ENCODE measurements at places on chromosomes 1 and 21.

DNA sequence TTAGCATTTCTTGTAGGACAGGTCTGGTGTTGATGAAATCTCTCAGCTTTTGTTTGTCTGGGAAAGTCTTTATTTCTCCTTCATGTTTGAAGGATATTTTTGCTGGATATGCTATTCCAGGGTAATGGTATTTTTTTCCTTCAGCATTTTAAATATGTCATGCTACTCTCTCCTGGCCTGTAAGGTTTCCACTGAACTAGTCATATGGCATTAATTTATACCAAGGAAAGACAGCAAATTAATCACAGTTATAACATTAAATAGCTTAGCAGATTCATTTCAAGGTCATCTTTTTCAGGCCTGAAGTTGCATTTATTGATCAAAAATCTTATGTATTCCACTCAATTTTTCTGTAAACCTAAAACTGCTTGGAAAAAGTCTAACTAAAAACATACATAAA lies 54.9 kb downstream of the AK5 start:
- no peak for DNase-seq

- DNase-seq: no peak
Measured at GRCh38 chr1:83807821-83808220, 191.1 kb downstream of the TTLL7 start.

- DNase-seq: no peak
Measured at GRCh38 chr1:165284454-165284853, 72.1 kb downstream of the LMX1A start.

- no peak for DNase-seq
Measured at GRCh38 chr1:13945856-13946255, 245.9 kb downstream of the PRDM2 start.

DNA sequence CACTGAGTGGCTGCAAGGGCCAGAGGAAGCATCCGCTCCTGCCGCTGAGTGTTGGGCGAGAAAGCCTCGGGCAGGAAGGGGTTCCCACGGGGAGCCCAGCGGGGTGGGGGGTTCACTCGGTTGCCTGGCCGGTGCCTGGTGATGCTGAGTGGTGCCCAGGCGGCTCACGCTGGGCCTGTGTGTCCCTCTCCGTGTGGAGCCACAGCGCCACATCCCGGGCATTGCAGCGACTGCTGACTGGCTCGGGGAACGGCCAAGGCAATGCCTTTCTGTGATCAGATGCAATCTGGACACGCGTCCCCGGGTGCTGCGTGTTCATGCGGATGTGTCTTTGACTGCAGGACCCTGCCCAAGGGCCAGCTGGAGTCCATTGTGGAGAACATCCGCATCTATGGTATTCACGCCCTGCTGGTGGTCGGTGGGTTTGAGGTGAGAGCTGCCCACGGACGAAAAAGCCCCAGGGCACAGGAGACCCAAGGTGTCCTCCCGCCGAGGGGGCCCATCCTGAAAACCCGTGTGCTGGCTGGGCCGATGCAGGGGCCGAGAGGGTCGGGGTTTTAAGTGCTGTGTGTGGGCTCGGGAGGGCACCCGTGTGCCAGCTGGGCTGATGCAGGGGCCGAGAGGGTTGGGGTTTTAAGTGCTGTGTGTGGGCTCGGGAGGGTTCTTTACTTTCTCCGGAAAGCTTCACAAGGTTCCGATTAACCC lies 16.4 kb downstream of the CFAP410 start:
- DNase-seq: no peak

- no peak for DNase-seq
Measured at GRCh38 chr1:167056529-167057231, 33.5 kb downstream of the GPA33 start.

GRCh38 chr1:170698301-170699275 lies 34.7 kb downstream of the PRRX1 start:
- DNase-seq: no peak

DNA sequence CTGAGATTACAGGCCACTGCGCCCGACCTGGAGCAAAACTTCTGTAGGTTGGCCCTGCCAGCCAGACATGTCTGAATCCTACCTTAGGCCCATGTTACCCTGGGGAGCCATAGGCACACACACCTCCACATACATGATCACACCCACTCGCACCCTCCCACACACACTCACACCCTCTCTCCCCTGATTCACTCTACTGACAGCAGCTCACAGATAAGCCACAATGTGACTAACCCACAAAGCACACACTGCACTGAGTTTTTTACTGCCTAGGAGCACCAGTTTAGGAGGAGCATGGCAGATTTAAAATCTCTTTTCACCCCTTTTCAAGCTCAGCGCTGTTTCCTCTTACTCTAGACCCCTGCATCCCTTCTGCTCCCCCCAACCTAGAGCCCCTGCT lies 41.7 kb downstream of the SLC30A1 start:
- no peak for DNase-seq

DNA sequence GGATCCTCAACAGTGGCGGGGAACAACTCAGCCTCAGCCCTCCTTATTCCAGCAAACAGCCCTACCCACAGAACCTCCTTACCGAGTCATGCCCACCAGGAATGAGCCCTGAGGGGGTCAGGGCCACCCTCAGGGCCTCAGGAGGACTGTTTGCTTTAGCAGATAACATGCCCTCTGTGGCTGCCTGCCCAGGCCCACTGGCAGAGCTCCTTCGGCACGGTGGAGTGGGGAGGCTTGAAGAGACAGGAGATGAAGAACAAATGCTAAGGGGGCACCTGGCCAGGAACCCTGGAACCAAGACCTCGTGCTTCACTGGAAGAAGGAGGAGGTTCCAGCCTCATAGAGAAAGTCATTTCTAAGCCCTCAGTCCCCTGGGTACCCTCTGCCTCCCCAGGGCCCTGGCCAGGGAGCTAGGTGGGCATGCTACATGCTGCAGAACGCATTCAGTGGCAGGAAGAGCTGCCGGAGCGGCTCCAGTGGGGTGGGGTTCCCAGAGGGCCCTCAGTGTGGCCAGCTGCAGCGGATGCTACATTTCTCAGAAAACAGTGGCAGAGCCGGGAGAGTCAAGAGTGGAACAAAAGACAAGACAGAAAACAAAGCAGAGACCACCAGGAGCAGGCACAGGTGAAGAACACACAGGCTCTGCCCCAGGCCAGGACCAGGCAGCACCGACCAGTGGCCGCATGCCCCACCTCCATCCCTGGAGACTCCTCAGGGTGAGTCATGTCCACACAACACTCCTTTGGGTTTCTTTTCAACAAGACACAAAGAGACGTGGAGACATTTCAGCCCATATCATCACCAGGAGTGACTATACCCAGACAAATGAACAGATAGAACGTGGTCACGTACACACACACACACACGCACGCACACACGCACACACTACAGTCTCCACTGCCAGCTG lies 39.8 kb downstream of the RIMS3 start:
- DNase-seq: no peak

GRCh38 chr1:30816211-30817076 lies 58.9 kb upstream of the LAPTM5 start:
- DNase-seq: no peak

All from activated CD4-positive, alpha-beta T cell treated with anti-CD3 and anti-CD28 coated beads for 4 hours (primary cell).